Stimulated activated CD8-positive, alpha-beta memory T cell treated with anti-CD3 and anti-CD28 coated beads, Interleukin-4, amount 100 ng/mL, for 4 hours (primary cell): ENCODE measurements at places on chromosomes 4 and X.

DNA sequence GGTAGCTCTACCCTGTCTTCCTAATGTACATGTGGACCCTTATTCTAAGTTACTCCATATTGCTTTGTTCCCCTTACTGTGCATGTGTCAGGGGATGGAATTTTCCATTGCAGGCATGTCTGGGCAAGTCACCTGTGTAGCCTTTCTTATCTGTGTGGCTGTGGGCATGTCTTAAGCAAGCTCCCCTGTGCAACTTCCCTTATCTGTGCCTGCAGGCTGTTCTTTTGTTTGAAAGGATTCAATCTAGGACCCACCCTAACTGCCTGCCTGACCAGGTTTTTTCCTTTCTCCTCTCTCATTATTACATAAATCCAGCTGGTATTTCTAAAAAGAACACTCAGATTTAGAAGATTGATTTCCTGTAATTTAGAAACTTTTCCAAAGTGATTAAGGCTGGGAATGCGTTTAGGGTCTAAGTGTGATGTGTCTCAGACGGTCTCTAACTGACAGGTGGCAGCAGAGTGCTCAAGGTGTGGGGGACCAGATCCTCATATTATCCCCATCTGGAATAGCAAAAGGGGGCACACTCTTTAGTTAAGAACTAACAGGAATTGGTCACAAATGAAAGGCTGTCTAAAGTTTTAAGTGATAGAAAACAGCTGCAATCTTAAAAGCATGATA lies 198.9 kb upstream of the PPP1R2C start:
- DNase-seq, result no peak

DNA sequence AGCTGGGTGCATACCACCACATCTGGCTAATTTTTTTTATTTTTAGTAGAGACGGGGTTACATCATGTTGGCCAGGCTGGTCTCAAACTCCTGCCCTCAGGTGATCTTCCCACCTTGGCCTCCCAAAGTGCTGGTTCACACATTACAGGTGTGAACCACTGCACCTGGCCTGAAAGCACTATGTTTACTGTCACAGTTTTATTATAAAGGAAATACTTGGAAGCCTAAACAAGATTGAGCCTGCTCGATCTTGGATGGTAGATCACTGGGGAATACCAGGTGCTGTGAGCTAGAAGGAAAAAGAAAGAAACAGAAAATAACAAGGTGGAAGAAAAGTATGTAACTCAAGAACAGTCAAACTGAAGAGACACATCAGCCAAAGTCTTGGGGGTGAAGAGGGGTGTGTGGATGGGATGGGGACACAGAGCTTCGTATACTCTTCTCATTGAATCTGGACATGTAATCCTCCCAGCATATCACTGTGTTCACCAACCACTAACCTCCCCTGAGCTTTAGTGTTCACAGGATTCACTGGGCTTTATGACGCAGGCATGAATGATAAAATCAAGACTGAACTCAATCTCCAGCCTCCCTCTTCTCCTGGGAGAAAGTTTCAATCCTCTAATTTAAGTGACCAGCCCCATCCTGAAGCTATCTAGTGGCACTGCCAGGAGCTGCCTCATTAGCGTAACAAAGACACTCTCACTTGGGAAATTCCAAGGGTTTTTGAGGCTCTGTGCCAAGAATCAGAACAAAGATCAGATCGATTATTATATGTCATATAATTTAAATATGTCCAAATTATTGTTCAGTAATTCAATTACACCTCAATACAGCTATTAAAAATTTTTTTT lies 40.9 kb downstream of the PDS5A start:
- no peak for DNase-seq

DNA sequence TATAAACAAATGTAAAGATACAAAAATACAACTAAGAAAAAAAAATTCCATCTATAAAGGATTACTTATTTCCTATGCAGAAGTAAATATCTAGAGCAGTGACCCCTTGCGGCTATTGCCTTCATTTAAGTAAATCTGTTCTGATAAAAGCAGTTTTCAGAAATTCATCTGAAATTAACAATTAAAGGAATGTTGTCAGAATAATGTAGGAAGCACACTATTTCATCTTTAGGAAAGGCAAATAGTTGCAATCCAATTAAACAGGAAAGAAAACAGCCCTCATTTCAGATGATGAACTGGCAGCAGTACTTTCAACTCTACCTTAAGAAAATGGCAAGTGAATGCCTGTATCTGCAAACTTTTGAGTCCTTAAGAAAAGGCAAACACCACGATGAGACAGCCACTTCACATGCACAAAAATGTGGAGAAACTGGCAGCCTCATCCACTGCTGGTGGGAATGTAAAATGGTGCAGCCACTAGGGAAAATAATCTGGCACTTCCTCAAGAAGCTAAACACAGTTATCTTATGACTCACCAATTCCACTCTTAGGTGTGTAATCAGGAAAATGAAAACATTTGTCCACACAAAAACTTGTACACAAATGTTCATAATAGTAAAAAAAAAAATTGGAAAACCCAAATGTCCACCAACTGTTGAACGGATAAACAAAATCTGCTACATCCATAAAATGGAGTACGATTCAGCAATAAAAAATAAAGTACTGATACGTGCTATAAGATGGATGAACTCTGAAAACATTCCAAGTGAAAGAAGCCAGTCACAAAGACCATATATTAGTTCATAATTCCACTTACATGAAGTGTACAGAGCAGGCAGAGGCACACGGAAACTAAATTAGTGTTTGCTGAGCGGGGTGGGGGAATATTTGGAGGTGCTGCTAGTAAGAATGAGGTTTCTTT lies 2.0 kb upstream of the THAP9 start:
- DNase-seq, result no peak

DNA sequence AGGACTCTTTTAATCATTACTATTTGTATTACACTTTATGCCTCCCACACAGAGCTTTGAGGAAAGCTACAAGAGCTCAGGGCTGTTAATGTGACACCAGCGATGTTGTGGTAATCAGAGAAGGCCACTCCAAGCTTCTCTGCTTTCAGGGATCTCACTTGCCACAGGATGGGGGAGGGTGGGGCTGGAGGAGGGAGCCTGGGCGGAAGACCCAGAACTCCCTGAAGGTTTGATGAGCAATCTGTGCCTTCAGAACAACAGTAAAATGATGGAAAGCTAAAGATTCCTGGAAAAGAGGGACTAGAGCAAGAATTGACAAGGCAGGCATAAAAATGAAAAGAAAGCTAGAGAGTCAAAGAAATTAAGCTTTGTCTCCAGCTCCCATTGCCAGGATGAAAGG lies 75.6 kb downstream of the MAML3 start:
- no peak for DNase-seq

DNA sequence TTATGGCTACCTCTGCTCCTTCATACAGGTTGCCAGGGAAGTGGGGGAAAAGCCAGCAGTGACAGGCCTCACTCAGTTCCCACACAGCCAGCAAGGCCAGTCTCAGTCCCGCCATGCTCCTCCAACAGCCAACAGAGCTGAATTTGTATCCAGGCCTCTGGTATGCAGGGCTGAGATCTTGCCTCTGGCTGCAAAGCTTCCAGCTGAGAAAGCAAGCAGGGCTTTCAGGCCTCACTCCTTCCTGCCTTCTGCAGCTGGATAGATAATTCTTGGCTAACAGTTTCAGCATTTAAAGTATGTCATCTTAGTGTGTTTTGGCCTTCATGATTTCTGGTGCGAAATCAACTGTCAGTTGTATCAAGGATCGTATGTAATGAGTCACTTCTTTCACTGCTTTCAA lies 103.6 kb downstream of the GNL3L start:
- no peak for DNase-seq
